ENCODE measurements at places on chromosomes 13 and 19.

GRCh38 chr13:40631605-40632004, 34.8 kb downstream of the FOXO1 start:
- DNase-seq: no peak

DNA sequence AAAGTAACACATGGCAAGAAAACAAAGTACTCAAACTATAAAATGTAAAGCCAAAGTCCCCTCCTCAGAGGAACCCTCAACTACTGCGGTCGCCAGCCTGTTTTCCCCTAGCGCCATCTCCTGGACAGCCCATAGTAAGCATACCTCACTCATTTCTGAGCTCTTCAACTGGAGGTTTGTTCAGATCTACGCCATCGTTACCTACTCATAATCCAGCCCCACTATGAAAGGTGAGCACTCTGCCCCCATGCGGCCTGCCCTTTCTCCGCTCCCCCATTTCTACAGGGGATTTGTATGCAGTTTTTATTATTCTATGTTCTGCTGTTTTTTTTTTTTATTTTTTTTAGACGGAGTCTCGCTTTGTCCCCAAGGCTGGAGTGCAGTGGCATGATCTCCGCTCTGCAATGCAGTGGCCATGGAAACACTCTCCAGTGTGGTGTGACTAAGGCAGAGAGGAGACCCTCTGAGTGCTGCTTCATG, 26.2 kb downstream of the OPA3 start:
- peak; percentile 70 for DNase-seq

DNA sequence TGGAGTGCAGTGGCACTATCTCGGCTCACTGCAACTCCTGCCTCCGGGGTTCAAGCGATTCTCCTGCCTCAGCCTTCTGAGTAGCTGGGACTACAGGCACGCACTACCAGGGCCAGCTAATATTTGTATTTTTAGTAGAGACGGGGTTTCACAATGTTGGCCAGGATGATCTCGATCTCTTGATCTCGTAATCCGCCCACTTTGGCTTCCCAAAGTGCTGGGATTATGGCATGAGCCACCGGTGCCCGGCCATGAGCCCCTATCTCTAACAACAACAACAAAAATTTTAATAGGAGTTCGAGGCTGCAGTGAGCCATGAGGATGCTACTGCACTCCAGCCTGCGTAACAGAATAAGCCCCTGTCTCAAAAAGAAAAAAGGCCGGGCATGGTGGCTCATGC, 5.0 kb downstream of the AP1M2 start:
- DNase-seq: no peak

DNA sequence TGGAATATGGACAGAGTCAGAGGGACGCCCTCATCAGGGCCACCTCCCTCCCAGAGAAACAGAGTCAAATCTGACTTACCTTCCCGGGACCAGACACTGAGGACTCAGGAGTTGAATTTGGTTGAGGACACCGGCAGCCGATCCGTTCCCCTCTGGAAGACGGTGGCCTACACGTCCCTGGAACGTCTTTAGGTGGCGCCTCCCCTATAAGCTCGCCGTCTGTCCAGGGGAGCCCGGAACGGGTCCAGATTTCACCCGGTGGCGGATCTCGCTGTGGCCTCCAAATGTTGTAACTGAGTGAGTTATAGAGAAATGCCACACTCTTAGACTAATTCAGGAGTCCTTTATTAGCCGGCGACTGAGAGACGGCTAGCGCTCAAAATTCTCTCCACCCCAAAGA, 9.0 kb downstream of the TNFSF14 start:
- no peak for DNase-seq

DNA sequence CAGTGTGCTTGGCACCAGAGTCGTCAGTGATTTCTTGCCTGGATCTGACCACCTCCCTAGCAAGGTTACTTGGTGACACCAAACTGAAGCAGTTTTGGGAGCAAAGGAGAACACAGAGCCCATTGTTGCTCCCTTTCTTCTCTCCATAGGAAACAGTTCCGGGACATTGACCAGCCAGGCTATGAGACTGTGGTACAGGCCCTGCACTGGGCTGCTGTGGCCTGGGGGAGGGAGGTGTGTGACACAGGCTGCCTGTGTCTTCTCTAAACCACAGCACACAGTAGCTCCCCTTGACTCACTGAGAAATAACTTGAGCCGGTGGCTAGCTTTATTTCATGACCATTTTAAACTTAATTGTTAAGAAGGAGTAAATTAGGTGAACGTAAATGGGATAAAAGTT, 214.8 kb upstream of the UBL3 start:
- DNase-seq: no peak

DNA sequence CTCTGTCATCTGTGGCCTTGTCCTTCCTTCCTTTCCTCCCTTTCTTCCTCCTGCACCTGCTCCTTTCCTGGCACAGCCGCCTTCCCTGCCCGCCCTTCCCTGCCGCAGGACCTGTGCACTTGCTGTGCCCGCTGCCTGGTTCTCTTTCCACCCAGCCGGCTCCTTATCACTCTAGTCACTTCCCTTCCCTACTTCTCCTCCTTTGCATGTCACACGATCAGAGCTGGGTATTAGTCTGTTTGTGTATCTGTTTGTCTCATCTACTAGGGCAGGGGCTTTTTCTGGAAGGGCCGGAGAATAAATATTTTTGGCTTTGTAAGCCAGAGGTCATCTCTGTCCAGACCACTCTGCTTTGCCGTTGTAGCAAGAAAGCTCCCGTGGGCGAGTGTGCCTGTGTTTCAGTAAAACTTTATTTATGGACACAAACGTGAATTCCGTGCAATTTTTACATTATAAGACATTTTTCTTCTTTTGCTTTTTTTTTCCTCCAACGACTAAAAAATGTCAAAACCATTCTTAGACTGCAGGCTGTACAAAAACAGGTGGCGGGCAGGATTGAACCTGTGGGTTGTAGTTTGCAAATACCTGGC, 6.1 kb downstream of the KDM4B start:
- no peak for DNase-seq

DNA sequence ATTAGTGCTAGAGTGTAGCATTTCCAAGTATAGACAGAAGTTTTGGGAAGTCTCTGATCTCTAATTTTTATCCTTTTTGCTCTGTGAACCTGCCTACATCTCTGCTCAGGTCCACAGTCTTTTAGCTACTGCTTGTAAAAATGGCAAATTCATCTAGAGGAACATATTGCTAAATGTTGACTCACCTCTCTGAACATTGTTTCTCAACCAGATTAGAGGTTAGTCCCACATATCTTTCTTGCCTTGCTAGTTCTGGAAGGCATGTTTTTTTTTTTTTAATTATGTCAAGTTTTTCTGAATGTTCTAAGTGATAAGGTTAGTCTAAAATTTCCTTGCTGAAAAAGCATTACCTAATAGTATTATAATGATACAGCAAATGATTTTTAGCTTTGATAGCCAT, 2889.6 kb upstream of the PCDH20 start:
- DNase-seq: no peak

- no peak for DNase-seq
Observed at GRCh38 chr13:99564386-99564785, 63.1 kb downstream of the TM9SF2 start.

- no peak for DNase-seq
Observed at GRCh38 chr19:16908759-16909158, 20.0 kb downstream of the F2RL3 start.

DNA sequence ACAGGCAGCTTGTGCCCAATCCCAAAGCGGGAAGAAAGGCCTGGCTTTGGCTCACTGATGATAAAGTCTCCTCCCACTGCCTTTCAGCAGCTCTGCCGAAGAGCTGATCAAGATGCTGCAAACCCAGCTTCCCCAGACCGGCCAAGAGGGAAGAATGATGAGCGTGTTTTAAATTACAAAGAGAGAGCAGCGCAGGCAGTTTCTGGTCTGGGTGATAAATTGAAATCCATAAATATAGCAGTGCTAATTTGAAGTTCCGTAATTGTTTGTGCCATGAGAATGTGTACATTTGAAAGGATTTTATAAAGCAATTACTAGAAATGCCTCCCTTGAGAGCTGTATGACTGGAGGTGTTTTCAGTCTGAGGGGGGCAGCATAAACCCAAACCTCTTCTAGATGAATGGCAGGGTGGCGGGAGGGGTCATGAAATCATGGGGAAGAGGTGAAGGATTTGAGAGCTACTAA, 171.8 kb downstream of the STK24 start:
- DNase-seq: no peak

GRCh38 chr13:103157434-103158145, 91.4 kb upstream of the SLC10A2 start:
- DNase-seq: no peak

DNA sequence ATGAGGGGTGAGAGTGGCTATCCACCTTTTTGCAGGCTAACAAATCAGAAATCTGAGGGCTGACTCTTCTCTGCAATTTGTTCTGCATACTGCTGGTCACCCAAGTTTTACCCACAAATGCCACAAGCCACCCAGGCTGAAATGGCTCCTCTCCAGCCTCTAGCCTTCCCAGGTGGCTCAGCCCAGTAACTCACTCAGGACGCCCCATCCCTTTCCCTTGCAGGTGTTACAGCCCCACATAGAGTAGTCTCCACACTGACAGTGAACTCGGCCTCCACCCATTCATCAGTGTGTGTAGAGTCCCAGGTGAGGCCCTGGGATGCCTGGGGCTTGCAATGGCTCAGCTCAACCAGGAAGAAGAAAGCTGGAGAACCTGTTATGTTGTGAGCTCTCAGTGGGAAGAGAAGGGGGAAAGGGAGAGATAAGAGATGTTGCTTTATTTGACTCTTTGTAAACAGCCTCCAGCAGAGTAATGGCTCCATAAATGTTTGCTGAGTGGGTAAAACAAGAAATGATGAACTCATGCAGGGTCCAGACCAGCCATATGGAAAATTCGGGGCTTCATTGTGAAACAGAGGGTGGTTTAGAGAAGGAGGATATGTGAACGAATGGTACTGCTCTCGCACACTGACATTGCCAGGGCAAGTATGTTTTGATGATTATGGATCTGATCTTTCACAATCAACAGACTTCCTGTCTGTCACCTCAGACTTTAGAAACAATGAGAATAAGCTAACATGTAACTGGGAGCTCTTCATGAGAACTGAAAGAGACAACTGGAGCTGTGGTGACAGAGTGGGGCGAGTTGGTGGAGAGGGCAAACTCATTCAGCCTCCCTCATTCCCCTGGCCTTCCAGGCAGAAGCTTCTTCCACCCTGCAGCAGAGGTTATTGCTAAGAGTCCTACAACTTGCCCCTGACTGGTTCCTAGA, 74.2 kb upstream of the RFC3 start:
- DNase-seq: peak; percentile 13

GRCh38 chr19:43464134-43464775, 1.2 kb downstream of the LYPD3 start:
- no peak for DNase-seq

Measured in CD4-positive, alpha-beta T cell treated with Interleukin-6 at 100 ng/mL for 8 hours (primary cell).